Activated naive CD8-positive, alpha-beta T cell treated with anti-CD3 and anti-CD28 coated beads, Interleukin-2, amount 50 U/mL, for 16 hours (primary cell): ENCODE measurements at places on chromosomes 12 and 14.
A peak's percentile ranks its signal among the peaks of the same experiment; 100 is the strongest.

GRCh38 chr12:93788853-93789252 lies 111.7 kb downstream of the CRADD start:
- DNase-seq: no peak

- DNase-seq: no peak
Observed at GRCh38 chr12:95529693-95530225, 21.5 kb downstream of the USP44 start.

GRCh38 chr14:84209031-84209430 lies 1320.9 kb upstream of the FLRT2 start:
- no peak for DNase-seq

DNA sequence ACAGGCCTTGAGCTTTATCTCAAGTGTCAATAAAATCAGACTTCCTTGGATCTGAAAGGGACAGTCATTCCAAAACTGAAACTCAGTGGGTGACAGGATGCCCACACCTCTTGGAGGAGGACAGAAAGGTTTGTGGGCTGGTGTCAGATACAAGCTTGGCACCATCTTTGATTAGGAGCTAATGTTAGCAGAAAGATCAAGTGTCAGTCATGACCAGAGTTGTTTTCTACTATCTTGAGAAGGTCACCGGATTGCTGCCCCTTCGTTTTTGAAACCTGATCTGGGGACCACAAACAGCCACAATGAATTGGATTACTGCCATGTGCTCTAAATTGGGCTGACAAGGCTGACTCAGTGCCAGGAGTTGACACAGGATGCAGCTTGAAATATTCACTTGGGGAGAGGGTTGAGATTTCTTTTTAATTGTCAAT lies 88.3 kb downstream of the OTOGL start:
- no peak for DNase-seq

DNA sequence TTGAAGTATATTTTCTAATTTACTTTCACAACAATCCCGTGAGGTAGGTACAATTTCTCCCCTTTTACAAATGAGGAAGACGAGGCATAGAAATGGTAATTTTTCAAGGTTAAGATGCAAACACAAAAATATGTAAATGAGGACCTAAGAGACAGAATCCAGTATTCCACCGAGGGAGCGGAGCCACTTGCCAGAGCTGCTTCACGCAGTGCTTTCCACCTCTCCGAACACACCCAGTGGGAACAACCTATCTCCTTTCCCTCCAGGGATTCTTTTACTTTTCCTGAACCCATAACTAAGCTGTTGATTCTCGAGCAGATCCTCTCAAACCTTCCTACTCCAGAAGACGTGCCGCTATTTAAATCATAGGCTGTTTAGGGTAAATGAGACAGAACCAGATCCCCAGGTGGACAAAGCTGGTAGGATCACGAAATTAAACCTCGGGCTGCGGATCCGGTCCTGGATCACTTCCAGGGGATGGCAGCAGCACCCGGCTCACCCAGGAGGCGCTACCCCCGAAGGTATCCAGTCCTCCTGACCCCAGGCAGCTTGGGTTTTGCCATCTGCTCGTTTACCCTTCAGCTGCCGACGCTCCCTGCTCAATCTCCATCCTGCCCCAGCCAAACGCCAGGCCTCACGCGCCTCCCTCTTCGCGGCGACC lies 1.5 kb downstream of the DDHD1 start:
- DNase-seq: peak; percentile 4

DNA sequence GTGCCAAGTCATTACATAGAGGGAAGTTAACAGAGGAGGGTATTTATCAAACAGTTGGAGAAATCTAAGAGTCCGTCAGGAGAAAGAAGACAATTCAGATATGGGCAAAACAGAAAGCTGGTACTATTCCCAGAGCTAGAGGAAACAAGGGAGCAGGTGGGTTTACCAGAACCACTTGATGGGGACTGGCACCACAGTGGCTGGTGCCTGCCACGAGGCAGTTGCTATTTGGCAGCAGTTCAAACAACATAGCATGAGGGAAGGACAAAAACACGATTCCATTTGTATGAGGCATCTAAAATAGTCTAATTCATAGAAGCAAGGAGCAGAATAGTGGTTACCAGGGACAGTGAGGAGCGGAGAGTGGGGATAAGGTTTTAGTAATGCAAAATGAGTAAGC lies 24.6 kb upstream of the KLRD1 start:
- DNase-seq: no peak

DNA sequence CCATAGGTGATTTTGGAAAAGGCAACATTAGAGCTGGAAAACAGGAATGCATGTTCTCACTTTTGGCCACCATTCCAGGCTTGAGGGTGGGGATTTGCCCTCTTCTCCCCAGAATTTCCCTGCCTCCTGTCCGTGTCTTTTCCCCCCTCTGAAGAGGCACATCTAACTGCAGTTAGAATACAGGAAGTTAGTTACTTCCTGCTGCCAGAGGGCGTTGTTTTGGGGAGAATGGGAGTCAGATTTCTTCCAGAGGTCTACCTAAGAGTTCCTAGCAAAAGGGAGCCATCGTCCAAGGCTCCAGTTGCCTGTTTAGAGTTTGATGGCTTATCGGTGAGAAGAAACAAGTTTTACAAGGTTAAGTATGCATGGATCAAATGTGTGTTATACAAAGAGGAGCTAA lies 112.8 kb upstream of the IGF1 start:
- no peak for DNase-seq

DNA sequence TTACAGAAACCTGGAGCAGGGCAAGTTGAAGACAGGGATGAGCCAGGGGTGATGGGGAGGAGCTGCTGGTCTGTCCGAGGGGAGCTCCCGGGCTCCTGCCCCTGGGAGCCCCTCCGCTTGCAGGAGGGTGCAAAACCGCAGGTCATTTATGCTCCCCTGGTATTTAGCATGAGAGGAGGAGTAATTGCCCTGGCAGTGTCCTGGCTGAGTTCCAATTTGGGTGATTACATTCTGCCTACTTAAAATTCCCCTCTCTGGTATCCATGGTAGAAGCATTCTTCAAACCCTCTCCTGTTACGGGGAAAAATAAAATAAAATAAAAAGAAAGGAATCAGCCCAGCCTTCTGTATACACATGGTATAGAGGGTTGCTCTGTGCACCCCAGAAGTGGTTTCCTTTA lies 61.7 kb upstream of the VRK1 start:
- no peak for DNase-seq

DNA sequence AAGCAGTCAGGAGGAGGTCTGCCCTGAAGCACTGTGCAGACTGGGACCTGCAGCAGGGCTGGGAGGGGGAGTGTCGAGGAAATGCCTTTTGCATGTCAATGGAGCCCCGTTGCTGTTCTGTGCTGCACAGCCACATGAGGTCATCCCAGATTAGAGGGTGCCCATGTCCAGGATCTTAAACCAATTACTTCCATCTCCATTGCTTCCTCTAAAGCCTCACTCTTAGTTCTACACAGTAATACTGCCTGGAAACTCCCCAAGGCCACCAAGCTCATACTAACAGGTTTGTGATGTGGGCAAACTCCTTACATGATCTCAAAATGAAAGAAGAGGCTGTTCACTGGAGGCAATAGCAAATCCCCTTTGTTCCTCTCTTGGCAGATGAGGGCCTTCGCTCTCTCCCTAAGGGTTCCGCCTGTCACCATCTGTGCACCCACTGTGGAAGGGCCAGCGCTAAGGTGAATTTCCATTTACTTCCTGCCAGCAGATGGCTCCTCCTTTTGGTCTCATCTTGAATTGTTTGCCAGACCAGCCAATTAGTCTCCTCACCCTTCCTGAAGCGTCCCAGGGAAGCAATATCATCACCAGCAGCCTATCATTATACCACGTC lies 35.4 kb upstream of the LTA4H start:
- no peak for DNase-seq

- DNase-seq: no peak
Observed at GRCh38 chr12:18696971-18697602, 40.7 kb downstream of the PLCZ1 start.

DNA sequence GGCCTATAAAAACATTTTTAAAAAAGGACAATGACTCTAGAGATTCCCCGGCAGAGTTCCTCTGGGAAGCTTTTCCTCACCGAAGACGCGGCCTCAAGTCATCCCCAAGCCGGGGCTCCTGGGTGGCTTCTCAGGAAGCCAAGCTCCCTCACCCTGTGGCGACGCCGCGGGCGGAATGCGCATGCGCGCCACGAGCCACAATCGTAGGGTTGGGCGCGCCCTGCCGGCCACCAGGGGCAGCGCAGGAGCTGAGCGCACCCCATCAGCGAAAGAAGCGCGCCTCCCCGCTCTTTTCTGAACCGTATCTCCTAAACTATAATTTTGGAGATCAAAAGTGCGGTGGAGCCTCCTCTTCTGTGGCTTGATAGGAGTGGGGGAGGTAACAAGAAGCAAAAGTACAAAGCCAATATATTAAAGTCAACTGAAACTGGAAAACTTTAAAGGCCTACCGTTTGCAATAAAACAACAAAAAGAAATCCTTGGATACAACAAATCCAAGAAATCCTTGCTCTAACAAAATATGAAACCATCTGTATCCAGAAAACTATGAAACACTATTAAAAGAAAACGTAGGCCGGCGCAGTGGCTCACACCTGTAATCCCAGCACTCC lies 17.4 kb upstream of the CHFR start:
- peak; percentile 83 for DNase-seq

DNA sequence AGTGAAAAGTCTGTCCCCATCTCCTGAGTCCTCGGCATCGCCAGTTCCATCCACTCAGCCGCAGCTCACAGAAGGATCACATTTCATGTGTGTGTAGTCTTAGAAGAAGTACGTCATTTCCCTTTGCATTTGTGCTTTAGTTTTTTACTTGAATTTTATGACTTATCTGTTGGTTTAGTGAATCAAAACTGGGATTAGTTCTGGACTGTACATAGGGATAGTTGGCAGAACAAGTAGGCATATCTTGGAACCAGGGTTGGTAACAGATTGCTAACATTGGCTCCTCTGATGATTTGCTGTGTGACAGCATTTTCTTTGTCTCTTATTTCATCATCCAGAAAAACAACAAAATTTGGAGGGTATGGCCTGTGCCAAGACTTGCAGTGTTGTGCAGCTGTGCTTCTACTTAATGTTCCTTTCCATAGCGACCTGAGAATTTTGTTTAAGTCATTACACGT lies 69.6 kb upstream of the AEBP2 start:
- DNase-seq: no peak

DNA sequence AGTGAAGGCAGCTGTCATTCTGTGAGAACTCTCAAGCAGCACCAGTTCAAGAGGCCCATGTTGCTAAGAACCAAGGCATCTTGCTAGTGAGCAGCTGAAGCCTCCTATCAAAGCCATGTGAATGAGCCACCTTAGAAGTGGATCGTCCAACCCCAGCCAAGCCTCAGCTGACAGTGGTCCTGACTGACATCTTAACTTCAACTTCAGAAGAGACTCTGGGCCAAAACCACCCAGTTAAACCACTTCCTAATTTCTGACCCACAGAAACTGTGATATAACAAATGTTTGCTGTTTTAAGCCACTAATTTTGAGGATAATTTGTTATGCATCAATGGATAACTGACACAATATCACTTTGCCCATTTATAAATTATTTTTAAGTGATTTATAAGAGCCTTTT lies 256.0 kb downstream of the RPAP3 start:
- DNase-seq: no peak

DNA sequence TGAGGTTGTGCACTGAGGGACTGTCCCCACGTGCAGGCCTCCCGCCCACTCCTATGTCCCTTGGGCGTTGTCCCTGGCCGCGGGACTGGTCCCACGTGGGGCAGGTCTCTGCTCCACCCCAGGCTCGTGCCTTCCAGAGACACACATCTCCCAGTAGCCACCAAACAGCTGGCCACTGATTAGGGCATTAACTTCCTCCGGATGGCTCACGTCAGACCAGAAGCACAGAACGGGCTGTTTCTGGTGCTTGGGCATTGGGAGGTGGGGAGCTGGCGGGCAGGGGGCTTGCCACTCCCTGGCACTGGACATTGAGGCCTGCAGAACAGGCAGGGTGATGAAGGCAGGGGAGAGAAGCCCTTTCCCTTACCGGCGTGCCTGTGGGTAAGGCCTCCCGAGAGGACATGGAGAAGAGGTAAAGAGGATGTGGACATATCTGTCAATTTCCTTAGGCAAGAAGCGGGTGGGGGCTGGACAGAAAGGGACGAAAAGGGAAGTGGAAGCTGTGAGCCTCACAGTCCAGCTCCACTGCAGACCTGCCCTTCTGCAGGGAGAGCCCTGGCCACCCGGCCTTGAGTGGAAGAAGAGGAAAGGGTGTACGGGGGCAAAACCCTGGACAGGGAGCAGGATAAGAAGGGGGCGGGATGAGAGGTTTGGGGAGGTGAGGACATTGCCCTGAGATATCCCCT lies 101.2 kb downstream of the NINJ2 start:
- DNase-seq: no peak

DNA sequence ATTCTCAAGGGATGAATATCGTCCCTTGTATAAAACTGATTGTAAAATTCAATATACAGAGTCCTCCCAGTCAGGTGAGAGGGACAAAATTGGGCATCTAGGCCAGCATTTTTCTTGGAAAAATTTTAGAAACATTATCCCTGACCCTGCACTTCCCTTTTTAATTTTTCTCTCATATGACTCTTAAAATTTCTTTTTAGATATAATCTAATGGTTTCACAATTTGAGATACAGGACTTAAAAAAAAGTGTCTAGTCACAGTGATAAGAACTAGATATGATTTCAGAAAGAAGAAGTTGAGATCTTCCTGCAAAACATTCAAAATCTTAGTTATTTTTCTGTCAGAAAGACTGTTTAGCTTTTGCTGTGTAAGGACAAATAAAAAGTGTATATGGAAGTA lies 270.8 kb upstream of the PPFIA2 start:
- DNase-seq: no peak

DNA sequence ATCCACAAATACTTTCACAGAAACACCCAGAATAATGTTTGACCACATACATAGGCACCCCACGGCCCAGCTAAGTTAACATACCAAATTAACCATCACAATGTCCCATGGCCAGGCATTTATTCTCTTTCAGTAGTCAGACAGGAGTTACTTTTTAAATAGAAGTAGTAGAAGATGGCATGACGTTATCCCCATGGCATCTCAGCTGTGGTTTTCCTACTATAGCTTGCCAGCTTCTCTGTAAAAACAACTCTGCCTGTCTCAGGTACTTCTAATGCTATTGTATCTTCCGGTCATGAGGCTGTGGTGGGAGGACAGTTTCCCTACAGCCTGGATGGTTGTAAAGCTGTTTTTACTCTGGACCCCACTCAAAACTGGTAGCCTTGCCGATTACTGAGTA lies 19.3 kb downstream of the CTSG start:
- DNase-seq: no peak

DNA sequence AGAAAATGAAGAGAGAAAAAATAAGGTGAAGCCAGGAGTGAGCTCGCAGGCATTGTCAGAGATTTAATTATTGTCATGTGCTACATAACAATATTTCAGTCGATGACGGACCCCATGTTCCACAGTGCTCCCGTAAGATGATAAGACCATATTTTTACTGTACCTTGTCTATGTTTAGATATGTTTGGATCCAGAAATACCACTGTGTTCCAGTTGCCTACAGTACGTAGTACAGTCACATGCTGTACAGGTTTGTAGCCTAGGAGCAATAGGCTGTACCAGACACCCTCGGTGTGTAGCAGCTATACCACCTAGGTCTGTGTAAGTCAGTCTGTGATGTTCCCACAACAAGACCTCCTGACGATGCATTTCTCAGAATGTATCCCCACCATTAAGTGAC lies 137.5 kb downstream of the FBXL14 start:
- DNase-seq: no peak

GRCh38 chr14:104676694-104677511 lies 12.5 kb upstream of the INF2 start:
- no peak for DNase-seq

- no peak for DNase-seq
Observed at GRCh38 chr14:95695913-95696312, 9.7 kb downstream of the TCL1B start.
